Naive thymus-derived CD4-positive, alpha-beta T cell (primary cell): ENCODE measurements at places on chromosomes 7 and 10. TPM values are rescaled to one million over a fixed set of nuclear protein-coding genes. Genes with fewer than 3 reads are reported as not detected.

GRCh38 chr7:120160166-120160565, 112.8 kb upstream of the KCND2 start:
- no peaks in the 10 kb centered on the region for H3K27me3 ChIP-seq
- no peaks in the 10 kb centered on the region for H3K4me1 ChIP-seq
- no peaks in the 10 kb centered on the region for H3K36me3 ChIP-seq
- DNase-seq: no peak

DNA sequence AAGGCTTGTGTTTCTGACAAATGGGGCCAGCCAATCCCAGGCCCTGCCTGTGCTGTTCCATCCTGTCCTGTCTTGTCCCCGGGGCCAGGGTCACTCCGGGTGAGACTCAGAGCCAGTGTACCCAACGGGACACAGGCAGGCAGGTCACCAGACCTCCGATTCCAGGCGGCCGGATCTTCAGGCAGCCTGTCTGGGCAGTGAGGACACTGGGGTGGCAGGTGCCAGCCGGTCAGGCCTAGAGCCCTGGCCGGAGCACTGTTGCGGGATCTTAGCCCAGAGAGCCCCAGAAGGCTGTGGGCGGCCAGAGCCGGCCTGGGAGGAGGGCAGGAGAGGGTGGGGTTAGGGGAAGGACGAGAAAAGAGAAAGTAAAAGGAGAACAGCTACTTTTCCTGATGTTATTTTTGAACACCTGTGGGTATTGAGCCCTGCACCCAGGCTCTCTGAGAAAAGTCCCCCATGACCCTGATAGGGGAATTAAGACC, 134.3 kb upstream of the TNRC18 start:
- H3K27ac ChIP-seq: peak overlapping the region; percentile 85
- no peaks in the 10 kb centered on the region for H3K27me3 ChIP-seq
- DNase-seq: peak; percentile 23
- peak overlapping the region; percentile 57 for H3K4me3 ChIP-seq

GRCh38 chr7:101575721-101576120, 53.4 kb downstream of the MYL10 start:
- H3K27ac ChIP-seq: no peak overlapping the region
- H3K4me3 ChIP-seq: no peak overlapping the region
- H3K36me3 ChIP-seq: no peaks in the 10 kb centered on the region

Gene SCART1
- total RNA-seq: 4.5 TPM

Gene CALHM1
- total RNA-seq: 0.25 TPM in 1 of 2 replicates, not detected in the other

Gene SPDYE6
- not detected for total RNA-seq

Gene CPA4
- total RNA-seq: not detected
